CD4-positive, alpha-beta T cell treated with Interleukin-15 for 1 hour (primary cell): ENCODE measurements at places on chromosomes 13 and 19.

- DNase-seq, result no peak
Observed at GRCh38 chr19:11598746-11599145, 1.5 kb downstream of the ZNF627 start.

GRCh38 chr19:3516675-3517207 is 10.6 kb downstream of the FZR1 start:
- peak; percentile 72 for DNase-seq

DNA sequence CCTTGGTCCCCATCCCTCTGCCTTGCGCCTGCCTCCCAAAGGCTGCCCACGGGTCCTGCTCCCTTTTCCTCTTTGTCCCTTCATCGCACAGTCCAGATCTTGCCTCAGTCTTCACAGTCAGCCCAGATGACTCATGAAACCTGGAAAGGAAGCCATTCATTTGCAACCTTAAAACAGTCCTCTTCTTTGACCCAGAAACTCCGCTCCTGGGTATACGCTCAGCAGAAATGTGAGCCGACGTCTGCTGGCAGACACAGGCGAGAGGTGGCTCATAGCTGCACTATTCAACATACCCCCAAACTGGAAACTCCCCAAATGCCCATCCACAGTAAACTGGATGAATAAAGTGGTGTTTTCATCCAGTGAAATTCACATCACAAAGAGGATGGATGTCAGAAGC is 13.6 kb upstream of the PEPD start:
- DNase-seq, result no peak

GRCh38 chr13:106159295-106160195 is 375.9 kb downstream of the EFNB2 start:
- DNase-seq, result no peak

GRCh38 chr13:75321084-75321483 is 160.9 kb downstream of the TBC1D4 start:
- no peak for DNase-seq

DNA sequence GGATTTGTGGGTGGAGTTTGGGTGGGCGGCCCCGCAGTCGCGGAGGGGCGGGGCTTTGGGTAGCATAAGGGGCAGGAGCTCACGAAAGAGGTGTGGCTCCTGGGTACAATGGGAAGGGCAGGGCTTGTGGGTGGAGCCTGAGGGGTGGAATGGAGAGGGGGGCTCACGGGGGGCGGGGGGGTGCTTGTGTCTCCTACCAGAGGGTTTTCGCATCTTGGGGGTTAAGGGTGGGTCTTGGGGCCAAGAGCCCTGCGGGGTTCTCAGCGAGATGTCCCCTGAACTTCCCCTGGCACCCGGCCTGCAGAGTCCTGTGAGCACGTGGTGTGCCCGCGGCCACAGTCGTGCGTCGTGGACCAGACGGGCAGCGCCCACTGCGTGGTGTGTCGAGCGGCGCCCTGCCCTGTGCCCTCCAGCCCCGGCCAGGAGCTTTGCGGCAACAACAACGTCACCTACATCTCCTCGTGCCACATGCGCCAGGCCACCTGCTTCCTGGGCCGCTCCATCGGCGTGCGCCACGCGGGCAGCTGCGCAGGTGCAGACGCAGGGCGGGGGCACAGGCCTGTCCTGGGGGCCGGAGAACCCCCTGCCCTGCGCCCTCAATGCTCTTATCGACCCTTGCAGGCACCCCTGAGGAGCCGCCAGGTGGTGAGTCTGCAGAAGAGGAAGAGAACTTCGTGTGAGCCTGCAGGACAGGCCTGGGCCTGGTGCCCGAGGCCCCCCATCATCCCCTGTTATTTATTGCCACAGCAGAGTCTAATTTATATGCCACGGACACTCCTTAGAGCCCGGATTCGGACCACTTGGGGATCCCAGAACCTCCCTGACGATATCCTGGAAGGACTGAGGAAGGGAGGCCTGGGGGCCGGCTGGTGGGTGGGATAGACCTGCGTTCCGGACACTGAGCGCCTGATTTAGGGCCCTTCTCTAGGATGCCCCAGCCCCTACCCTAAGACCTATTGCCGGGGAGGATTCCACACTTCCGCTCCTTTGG is 5.1 kb downstream of the FSTL3 start:
- DNase-seq, result peak; percentile 60

DNA sequence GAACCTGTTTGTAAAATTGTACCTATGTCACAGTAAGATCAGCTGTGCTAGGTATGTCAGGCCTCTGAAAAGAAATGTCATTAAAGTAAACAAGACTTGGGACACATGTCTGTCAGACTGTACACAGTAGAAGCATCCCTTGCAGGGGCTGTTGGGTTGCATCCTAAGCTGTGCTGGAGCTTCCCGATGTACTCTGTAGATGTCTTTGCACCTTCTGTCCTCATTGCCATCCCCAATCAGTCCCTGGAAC is 48.7 kb upstream of the GPR183 start:
- DNase-seq, result no peak
